ENCODE measurements at places on chromosomes 16 and 17. TPM values are rescaled to one million over a fixed set of nuclear protein-coding genes. Genes with fewer than 3 reads are reported as not detected.

Gene SHBG
- total RNA-seq = not detected

Gene TERB1
- total RNA-seq = not detected

Gene RTN4RL1
- 4.9 TPM for total RNA-seq

Gene TK1
- 288 TPM for total RNA-seq

Gene HEXIM1
- total RNA-seq = 20.8 TPM

Gene GAS2L2
- not detected for total RNA-seq

Gene CDRT15
- total RNA-seq = not detected

Gene TBC1D28
- total RNA-seq = not detected

GRCh38 chr16:3762107-3762750 is 44.9 kb upstream of the TRAP1 start:
- no peak for DNase-seq

DNA sequence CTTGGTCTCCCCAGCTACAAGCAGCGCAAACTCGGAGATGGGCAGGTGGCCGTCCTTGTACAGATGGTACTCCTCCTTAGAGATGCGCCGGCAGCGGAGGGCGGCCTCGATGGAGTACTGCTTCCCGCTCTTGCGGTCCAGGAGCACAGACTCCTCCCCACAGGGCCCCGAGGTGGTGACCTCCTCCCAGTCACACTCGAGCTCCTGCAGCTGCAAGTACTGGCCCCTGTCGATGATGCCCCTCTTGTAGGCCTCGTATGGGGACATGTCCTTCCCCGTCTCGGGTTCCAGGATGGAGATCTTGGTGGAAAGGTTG is 7.2 kb downstream of the CDK3 start:
- no peak for DNase-seq

DNA sequence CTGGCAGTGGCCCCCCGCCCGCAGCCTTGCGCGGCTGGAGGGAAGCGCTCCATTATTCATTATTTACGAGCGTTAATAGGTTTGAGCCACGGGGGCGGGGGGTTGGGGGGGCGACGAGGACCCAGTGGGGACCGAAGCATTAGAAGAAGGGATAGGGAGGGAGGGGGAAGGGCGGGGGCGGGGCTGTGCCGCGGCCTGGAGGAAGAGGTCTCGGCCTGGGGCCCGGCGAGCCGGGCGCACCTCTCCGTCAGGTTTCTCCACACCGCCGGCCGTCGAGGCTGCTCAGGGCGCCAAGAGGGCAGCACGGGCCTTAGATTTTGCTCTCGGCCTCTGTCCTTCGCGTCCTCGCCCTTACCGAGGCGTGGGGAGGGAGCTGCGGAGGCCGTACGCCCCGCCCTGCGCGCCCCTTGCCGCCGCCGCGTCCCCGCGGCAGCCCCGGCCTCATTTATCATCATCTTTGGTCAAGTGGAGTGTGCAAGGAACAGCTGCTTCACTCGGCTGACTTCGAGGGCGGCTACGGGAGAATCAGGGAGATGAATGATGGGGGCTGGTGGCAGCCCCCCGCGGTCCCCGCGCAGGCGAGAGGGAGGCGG is 54.2 kb downstream of the SREBF1 start:
- no peak for DNase-seq

DNA sequence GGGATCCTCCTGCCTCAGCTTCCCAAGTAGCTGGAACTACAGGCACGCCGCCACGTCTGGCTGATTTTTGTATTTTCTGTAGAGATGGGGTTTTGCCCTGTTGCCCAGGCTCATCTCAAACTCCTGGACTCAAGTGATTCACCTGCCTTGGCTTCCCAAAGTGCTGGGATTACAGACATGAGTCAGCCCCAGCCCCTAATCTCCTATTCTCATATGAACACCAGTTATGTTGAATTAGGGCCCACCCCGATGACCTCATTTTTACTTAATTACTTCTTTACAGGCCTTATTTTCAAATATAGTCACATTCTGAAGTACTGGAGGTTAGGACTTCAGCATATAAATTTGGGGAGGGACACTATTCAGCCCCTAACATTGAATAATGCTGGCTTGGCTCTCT is 49.2 kb downstream of the ZNRF1 start:
- peak; percentile 52 for DNase-seq

DNA sequence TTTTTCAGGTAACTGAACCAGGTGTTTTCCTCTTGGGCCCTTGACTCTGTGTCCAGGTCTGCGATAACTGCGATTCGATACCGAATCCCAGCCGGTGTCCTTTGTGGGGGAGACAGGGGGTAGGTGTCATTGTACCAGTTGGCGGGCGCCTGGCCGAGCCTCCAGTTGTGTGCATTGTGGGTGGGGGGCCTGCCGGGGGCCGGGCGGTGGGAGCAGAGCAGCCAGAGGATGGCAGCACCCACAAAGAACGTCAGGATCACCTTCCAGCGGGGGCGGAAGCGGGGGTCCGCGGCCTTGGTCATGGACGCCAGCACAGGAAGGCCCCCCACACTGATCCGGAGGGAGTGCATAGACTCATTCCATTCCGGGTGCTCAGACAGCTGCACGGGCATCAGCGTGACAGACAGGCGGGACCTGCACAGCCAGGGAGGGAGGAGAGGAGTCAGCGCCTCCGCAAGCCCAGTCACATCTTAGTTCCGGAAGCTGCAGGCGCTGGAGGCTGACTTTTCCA is 12.3 kb downstream of the CANT1 start:
- no peak for DNase-seq

GRCh38 chr16:64952177-64952576 is 169.7 kb downstream of the CDH11 start:
- no peak for DNase-seq

GRCh38 chr16:77396461-77396860 is 38.4 kb downstream of the ADAMTS18 start:
- DNase-seq = no peak

DNA sequence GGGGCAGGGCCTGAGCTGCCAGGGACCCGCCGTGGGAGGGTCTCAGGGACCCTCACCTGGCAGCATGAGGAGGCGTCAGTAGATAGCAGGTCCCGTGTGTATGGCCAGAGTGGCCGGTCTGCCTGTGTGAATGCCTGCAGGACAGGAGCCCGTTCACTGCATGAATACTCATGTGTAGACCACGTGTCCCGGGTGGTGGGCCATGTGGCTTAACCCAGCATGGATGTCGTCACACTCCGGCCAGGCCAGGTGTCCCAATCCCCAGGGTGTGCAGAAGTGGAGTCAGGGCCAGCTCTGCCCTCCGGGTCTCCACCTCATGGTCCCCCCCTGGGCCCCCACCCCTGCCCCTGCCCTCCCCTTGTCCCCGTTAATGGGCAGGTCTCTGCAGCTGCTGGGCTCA is 53.7 kb downstream of the BAHCC1 start:
- no peak for DNase-seq

GRCh38 chr17:59346341-59346740 is 14.9 kb downstream of the YPEL2 start:
- no peak for DNase-seq

- no peak for DNase-seq
Measured at GRCh38 chr17:14745541-14745940, 444.7 kb downstream of the HS3ST3B1 start.

DNA sequence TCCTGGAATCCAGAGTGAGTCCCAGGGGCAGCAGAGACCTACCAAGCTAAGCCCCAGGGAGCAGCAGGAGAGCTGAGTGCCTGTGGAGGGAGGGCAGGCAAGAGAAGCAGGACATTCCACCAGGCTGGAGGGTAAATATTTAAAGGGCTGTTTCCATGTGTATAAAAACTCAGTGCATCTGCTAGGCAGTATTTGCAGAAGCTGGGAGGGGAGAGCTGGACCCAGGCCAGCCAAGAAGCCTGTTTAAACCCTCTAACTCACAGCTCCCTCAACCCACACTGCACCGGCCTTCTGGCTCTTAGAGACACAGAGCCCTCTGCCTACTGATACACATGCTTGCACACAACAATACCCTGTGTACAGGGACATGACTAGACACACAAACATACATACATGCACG is 22.5 kb upstream of the TMEM132E start:
- DNase-seq = no peak

GRCh38 chr16:49513040-49513439 is 139.4 kb downstream of the C16orf78 start:
- DNase-seq = peak; percentile 2

GRCh38 chr17:81656835-81657234 is 493 bp upstream of the PDE6G start:
- DNase-seq = no peak

DNA sequence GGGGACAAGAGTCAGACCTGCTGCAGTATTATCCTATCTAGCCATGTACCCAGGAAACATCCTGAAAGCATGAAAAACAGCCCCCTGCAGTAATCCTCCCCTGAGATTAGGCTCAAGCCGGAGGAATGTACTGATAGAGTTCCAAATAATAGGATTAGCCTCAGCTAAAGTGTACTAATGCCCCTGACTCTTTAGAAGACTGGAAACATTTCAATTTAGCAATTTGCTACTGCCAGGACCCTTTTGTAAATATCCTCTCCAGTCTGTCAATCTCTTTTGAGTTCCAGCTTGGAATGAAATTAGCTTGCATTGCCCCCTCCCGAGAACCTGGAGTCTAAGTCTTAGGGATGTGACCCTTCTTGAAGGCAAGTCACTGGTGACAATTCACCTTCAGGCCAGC is 110.8 kb upstream of the DNAH9 start:
- no peak for DNase-seq

DNA sequence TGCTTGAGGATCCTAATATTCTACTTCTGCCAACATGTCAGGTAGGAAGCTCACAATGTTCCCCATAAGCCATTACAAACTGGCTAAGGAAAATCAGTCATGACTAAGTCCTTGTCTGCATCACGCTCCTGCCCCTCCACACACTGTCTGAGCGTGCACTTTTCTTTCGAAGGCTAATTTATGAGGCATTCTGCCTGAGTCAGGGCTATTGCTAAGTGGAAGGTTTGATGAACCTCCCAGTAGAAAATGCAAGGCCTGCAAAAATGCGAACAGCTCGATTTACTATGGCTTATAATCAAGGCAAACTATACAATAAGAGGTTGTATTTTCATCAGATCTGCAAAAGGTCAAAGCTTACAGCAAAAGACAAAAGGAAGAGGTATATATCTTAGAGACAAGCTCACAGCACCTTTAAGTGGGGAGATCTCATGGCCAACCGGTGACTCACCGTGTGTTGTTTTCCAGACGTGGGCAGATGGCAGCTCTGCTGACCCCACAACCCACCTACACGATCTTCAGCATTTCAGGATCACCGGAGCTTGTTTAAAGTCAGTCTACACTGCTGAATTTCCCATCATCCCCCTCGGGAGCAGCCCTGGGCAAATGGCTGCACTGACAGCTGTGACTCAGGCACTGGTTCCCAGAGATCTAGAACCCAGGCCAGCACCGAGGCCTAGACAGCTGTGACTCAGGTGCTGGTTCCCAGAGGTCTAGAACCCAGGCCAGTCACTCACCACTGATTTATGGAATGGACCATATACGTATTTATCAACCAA is 26.1 kb downstream of the MEAK7 start:
- peak; percentile 17 for DNase-seq

GRCh38 chr16:20897922-20898321 is 2.2 kb downstream of the DCUN1D3 start:
- DNase-seq = no peak

GRCh38 chr17:79874329-79874981 is 35.2 kb upstream of the CBX4 start:
- DNase-seq = no peak

DNA sequence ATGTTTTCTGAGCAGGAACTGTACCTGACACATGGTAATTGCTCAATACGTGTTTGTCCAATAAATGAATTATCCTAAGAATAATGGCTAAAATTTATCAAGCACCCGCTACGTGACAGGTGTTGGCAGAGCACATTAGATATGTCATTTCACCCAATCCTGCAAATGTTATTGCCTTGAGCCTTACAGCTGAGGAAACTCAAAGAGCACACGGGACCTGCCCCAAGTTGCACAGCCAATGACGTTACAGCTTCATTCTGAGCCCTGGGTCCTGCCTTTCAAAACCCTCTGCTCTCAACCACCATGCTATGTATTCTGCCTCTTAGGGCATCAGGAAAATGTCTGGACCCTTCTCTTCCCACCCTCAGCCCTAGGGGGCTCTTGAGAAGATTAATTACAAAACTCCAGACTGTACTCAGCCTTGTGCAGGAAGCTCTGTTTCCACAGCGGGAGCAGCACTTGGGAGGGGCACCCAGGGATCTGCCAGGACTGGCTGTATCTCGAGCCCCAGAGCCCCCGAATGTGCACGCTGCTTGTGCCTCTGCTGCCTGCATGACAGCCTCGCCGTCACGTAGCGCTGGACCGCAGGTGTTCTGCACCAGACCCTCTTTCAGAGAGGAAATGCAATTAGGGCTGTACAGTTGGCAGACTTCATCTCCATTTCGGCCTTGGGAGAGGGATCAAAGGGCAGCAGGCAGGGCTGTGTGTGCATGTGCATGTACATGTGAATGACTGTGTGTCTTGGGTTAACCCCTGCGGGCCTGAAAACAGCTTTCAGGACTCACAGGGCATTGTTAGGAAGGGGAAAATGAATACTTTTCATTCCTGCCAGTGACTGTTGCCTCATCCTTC is 71.6 kb downstream of the GPR139 start:
- no peak for DNase-seq

GRCh38 chr16:28537964-28538732 is 626 bp downstream of the NUPR1 start:
- DNase-seq = peak; percentile 44

DNA sequence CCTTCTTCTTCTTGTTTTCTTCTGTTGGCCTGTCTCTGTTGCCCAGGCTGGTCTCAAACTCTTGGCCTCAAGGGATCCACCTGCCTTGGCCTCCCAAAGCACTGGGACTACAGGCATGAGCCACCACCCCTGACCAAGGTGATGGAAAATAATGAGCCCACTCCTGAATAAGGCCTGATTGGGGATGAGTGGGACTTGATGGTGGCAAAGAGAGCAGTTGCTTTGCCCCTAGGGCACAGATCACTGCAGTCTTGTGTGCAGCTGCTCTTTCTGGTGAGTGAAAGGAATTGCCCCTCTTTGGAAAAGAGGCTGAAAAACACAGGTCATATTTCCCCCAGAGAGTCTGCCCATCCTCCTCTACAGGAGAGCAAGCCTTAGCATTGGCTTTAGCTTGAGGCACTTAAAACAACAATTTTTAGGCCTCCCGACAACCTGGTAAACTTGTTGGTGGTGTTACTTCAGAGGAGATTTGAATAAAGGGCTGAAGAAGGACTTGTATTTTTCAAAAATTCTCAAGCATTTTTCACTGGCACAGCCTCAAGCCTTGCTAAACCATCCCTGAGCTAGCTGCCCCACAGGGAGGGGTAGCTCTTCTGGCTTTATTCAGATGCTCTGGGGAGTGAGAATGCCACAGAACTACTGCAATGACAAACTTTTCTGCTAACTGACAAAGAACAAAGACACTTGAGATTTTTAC is 6.1 kb upstream of the PDP2 start:
- no peak for DNase-seq

- DNase-seq = no peak
Measured at GRCh38 chr16:49496656-49497055, 123.1 kb downstream of the C16orf78 start.

GRCh38 chr17:12406623-12407215 is 259.0 kb upstream of the MYOCD start:
- DNase-seq = peak; percentile 38

GRCh38 chr16:87601401-87601981 is 817 bp upstream of the JPH3 start:
- no peak for DNase-seq

DNA sequence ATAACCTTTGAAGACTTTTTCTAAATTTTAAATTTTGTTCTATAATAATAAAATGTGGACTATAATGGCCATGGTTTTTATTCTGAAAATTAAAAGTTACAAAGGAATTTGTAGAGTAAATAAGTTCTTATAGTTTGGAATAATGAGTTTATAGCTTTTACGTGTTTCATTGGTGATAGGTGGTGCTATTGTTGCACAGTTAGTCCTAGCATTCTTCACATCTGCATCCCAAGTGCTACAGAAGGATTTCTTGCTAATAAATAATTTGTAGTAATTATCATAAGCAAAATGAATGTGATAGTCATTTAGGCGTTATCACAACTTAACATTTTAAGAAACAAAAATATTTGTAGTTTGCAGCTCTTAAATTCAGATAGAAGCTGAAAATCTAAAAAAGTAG is 67.9 kb downstream of the BCAS3 start:
- DNase-seq = no peak

All from MG63 (cell line).